ENCODE measurements at places on chromosomes 3 and 15.

GRCh38 chr3:29463304-29463703, 182.4 kb downstream of the RBMS3 start:
- no peaks in the 10 kb centered on the region for H3K27me3 ChIP-seq
- H3K4me3 ChIP-seq = no peak overlapping the region
- no peaks in the 10 kb centered on the region for H3K36me3 ChIP-seq
- no peak overlapping the region for H3K27ac ChIP-seq
- H3K4me1 ChIP-seq = peaks cover 3% of the 10 kb centered on the region

- H3K36me3 ChIP-seq = peaks cover 58% of the 10 kb centered on the region
- H3K4me3 ChIP-seq = no peak overlapping the region
- no peaks in the 10 kb centered on the region for H3K27me3 ChIP-seq
- no peaks in the 10 kb centered on the region for H3K4me1 ChIP-seq
- no peak for DNase-seq
Observed at GRCh38 chr15:74025436-74025835, 30.9 kb downstream of the PML start.

- no peaks in the 10 kb centered on the region for H3K36me3 ChIP-seq
- H3K4me1 ChIP-seq = no peaks in the 10 kb centered on the region
- DNase-seq = no peak
Observed at GRCh38 chr15:29470311-29470710, 200.7 kb upstream of the NSMCE3 start.

- peaks cover 5% of the 10 kb centered on the region for H3K4me1 ChIP-seq
- no peak for DNase-seq
- no peaks in the 10 kb centered on the region for H3K36me3 ChIP-seq
- H3K27me3 ChIP-seq = no peaks in the 10 kb centered on the region
Observed at GRCh38 chr3:136632625-136633081, 119.5 kb downstream of the STAG1 start.

Data from psoas muscle (tissue), 8 donors.